Stimulated activated CD4-positive, alpha-beta T cell treated with anti-CD3 and anti-CD28 coated beads, Interleukin-1b, Interleukin-23, amount 100 ng/mL, for 4 hours (primary cell): ENCODE measurements at places on chromosomes 12 and 14.

GRCh38 chr12:121524196-121524916 is 56.5 kb downstream of the KDM2B start:
- DNase-seq, result no peak

- DNase-seq, result no peak
Measured at GRCh38 chr12:12804011-12804410, 9.1 kb upstream of the DDX47 start.

GRCh38 chr14:103551338-103551762 is 11.1 kb downstream of the BAG5 start:
- DNase-seq, result no peak

- DNase-seq, result no peak
Measured at GRCh38 chr12:27652174-27652763, 44.0 kb upstream of the REP15 start.

GRCh38 chr12:19972325-19973288 is 395.7 kb upstream of the PDE3A start:
- DNase-seq, result no peak

DNA sequence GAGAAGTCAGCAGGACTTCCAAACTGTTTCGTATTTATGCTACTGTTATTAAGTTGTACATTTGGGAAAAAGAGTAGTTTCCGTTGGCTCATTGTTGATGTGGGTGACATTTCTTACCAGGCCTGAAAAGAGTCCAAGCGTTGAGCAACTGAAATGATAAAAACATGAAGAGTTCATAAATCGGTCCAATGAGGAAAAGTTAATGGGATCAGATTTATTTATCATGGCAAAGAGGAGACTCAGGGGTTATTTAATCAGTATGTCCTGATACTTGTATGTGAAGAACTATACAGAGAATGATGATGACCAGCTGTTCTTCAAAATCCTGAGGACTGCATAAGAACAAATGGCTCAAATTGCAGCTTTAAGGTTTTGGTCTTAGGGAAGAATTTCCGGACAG is 7.7 kb downstream of the VRK1 start:
- no peak for DNase-seq

- no peak for DNase-seq
Measured at GRCh38 chr12:76881142-76881541, 2.3 kb upstream of the CSRP2 start.

DNA sequence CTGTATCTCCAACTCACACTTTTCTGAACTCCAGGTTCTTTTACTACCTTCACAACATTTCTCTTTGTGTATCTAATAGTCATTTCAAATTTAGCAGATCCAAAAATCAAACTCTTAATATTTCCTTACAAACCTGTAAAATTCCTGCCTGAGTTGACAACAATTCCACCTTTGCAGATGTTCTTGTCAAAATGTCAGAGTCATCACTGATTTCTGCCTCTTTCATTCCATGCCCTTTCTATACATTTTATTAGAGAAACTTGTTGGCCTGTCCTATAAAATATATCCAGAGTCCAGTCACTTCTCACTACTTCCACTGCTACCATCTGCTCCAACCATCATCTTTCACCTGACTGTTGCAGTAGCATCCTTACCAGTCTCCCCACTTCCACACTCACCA is 119.7 kb downstream of the CAPZA3 start:
- DNase-seq, result no peak

GRCh38 chr12:43106355-43106754 is 445.6 kb downstream of the ADAMTS20 start:
- DNase-seq, result no peak

DNA sequence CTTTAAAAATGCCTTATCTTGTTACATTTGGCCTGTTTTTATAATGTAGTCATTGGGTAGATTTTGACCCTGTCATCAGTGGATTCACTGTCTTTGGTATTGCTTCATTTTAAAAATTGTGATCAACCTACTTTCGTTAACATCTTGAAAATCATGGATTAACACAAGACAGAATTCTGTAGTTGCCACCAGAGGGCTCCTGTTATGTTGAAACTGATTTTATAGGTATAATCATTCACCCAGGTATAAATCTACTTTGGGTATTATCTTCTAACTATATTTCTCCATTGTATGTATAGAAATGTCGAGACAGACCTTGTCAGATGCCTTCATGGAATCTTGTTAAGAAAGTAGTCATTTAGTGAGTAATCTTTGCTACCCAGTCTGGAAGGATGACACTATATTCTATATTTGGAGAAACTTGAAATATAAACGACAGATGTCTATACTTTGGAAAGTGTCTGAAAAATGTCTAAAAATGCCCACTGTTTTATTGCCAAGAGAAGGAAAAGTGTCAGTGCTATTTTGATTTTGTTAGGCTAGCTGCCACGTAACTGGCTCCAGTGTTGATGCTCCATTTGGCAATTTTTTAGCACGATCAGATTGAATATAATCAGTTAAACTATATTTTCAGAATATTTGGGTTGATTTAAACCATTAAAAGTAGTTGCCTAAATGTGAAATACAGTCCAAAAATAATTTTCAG is 129.4 kb downstream of the PELI2 start:
- DNase-seq, result no peak
